Activated naive CD4-positive, alpha-beta T cell (primary cell): ENCODE measurements at places on chromosomes 1 and 21.

DNA sequence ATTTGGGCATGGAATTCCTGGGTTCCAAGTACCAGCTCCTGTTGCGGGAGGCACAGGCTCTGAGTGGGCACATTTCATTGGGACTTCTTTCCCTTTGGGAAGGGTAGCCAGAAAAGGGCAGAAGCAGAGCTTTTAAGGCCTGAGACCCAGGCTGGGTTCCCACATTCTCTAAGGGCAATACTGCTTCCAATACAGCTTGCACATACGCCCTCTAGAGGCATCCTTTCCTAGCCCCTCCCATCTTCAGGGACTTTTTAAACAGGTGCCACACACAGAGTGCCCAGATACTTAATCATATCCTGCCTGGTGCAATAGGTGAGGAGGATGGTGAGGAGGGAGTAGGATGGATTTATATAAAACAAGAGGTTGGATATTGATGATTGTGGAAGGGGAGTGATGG is 5.7 kb downstream of the GPR88 start:
- DNase-seq = no peak

DNA sequence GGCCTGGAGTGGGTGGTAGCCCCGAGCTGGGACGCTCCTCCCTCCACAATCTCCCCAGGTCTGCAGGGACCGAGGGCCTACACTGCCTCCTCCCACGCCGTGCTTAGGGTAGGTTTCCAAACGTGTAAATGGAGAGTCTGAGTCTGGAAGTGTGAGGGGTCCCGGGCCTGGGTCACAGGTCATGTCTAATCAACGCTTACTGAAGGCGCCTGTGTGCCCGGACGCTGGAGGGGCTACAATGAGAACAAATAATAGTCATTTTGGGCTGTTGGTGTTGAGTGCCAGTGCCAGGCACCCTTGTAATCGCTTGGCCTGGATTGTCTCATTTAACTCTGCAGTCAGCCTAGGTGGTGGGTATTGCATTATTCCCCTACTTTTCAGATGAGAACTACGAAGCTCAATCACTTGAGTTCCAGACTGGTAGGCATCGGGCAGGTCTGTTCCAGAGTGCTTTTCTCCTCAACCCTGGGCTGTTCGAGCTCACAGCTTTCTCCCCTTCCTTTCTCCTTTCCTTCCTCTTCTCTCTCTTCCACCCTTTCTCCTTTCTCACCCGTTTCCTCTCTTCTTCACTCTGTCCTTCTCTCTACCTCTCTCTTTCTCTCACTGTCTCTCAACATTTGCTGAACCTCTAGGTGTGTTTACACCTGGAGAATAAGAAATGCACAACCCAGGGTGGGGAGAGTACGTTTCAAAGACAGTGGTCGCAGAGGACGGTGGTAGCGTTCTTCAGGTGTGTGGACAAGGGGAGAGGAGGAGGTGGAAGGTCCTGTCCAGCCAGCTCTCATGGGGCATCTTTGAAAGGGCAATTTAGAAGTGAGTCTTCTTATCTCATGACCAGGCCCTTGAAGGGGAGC is 883 bp downstream of the SLC66A1 start:
- DNase-seq = no peak

DNA sequence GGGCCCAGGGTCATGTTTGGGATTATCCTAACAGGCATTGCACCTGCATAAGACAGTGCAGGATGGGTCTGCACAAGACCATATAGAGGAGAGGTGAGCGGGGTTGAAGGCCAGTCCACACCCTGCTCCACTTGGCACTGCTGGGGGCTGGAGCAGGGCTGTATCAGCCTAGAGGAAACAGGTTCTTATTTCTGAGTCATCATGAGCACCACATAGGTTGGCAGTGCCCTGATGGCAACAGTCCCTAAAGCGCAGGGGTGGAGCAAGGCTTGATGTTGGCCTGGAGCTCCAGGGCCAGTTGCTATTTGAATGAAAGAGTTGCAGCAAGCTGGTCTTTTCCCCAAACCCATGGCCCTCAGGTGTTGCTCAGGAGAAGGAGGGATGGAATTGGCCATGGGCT is 29.8 kb upstream of the BMP8B start:
- DNase-seq = no peak

DNA sequence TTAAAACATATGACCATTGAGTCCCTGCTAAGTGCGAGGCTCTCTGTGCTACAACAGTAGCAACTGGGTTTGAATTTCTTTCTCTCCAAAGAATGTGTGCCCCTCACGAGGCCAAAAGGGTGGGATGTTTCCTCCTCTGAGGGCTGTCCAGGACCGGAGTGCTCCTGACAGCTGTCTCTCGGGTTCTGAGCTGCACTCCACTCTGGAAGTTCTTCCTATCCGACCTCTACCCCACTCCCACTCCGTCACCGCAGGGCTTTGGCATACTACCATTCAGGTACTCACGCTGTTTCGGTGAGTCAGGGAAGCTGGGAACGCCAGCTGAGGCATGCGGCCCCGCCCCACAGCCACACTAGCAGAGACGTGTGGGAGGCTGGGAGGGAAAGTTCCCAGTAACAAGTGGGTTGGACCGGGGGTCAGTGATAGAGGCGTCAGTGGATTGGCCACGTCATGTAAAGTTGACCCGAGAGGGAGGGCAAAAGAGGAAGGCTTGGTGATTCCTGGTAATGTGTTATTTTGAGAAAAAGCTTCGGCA is 705 bp upstream of the SLC50A1 start:
- DNase-seq = no peak

GRCh38 chr21:38621132-38621531 is 122.9 kb upstream of the ERG start:
- no peak for DNase-seq

GRCh38 chr1:69947837-69948236 is 257.5 kb downstream of the LRRC40 start:
- DNase-seq = no peak

DNA sequence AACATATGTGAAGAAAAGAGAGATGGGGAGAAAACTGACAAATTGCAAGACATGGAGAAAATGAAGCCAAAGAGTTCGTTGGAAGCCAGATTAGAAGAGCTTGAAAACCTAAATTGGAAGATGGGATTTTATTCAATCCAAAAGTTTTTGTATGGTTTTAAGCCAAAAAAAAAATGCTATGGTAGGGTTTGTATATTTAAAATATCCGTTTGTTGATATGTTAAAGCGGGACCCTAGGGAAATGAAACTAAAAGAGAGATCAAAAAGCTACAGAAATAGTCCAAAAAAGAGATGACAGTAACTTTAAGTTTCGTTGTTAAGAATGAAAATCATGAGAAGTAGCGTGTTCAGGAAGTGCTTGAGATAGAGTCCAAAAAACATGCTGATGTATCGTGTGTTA is 617.7 kb upstream of the ADGRL2 start:
- DNase-seq = no peak

DNA sequence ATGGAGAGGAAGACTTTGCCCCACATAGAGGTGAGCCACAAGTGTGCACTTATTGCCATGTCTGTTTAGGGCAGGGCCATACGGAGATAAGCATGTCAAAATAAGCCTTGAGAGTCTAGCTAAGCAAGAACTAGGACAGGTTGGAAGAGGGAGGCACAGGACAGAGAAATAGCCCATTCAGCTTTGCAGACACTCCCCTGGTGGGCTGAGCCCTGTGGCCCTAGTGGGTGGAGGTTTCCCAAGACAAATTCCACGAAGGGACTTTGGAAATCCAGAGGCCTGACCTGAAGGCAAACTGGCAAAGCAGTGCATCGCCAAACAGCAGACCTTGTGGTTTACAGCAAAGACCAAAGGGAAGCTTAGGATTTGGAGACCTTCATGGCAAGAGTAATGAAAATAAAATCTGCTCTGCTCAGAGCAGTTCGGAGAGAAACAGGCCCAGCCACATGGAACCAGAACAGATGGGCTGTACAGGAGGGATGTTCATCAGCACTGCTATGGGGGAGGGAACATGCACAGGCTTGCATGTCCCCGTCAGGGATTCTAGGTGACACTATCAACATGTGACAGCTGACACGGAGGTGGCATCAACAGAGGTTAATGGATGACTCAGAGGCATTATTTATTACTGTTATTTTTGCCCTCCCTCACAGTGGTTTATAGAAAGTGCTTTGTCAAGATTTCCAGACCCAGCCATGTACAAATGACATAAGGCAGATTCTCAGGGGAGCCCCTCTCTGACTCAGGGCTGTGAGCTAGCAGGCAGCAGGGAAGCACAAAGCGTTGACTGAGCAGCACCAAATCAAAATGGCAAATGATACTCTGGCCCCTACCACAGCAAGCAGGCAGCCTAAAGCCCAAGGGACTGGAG is 90.1 kb upstream of the IRF2BP2 start:
- no peak for DNase-seq

DNA sequence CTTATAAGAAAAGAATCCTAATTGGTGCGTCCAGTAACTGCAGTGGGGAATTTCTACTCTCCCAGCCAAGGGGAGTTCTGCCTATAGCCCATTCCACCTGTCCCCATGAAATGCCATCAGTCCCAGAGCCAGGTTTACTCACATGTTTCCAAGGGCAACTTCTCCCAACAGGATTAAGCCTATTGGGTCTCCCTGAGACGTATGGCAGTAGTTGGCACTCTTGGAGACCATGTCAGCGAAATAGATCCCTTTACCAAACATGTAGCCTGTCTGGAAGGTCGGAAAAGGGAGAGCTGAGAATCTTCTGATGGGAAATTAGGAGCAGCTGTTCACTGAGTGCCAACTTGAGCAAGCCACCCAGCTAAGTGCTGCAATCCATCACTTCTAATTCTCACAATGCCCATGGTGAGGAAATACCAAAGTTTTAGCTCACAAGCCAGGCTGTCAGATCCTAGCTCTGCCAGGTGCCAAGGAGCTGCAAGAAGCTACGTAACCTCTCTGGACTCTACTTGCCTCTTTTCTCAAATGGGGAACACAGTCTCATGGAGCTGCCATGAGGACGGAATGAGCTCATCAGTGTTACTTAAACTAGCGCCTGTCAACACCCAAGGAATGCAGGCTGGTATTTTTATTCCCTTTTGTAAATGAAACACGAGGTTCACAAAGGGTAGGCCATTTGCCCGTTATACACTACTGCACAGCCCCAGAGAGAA is 43.9 kb downstream of the PARP1 start:
- no peak for DNase-seq

- no peak for DNase-seq
These were observed 84.0 kb downstream of the PHTF1 start for GRCh38 chr1:113675302-113675701.

DNA sequence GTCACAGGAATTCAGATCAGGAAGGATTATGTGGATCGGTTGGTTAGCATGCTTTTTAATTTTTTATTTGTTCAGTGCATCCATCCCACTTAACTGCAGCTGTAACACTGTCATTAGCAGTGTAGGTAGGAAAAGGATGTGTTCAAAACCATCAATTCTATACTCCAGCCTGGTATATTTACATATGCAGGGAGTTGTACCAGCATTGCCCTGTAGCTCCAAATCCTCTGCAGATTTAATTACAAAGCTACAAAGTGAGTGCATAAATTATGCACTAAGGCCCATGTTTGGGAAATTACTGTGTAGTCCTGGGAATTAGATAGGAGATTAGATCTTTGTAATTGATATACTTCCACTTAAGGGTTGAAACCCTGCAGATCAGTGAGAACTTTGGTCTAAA is 15.9 kb upstream of the OSBPL9 start:
- DNase-seq = no peak

DNA sequence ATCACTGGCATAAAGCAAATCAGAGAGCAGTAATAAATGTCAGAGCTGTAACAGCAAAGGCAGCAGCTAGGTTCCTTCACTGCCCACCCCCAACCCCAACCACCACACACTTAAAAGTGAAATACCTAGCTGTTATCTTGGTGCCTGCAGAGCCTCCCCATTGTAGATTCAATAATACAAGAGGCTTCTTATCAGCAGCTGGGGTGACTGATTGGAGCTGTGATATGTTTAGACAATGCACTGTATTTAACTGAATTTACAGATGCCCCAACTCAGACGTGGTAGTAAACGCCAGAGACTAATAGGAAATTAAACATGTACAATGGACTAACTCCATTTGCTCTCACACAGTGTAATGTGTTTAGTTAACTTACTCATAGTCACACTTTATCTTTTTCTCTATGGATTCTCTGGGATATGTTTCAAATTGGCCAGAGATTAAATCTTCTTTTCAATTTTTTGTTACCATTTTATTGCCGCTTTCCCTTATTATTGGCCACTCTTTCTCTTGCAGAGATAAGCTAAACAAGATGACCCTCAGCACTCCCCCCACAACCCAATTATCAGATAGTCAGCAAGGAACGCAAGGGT is 117.1 kb downstream of the ESRRG start:
- no peak for DNase-seq

DNA sequence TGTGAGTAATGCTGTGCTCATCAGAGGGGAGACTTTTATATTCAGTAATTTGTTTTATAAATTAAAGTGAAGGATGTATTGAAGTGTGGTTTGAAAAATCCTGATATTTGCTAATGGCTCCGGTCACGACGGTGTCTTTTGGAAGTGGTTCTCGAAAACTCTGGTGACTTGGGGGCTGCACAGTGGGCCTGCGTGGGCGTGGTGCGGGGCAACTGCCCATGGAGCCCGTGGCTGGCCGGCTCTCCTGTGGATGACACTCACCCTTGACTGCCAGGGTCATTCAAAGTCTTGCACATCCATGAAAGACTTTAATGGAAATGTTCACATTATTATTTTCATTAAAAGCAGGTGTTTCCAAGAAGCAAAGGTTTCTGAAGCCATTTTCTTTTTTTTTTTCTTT is 7.7 kb downstream of the FAAP20 start:
- no peak for DNase-seq

- no peak for DNase-seq
These were observed at the start of gene SLC35F3 for GRCh38 chr1:233904633-233905415. SLC35F3 (plus strand) TSS chr1:233904676.

GRCh38 chr1:172469717-172470116 is 25.8 kb upstream of the PIGC start:
- no peak for DNase-seq
